Suppressor macrophage treated with lipopolysaccharide for 1 hour (primary cell): ENCODE measurements at places on chromosomes 2 and 18.
A peak's percentile ranks its signal among the peaks of the same experiment; 100 is the strongest.

- no peak for DNase-seq
Measured at GRCh38 chr2:144489315-144489916, 30.5 kb downstream of the ZEB2 start.

- DNase-seq, result no peak
Measured at GRCh38 chr2:46030330-46030729, 266.9 kb upstream of the EPAS1 start.

DNA sequence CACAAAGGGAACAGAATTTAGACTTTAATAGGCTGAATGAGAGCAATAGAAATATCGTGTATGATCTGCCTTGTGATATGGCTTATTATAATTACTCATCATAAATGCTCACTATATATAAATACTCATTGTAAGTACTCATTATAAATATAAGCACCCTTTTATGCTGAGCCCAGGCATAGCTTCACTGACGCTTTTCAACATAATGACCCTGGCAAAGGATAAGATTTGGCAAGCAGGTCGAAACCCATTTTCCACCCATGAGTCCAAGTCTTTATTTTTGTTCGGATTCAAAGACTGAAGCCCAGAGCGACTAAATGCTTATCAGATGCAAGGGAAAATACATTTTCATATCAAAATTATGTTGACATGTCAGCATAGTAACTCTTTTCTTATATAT is 500.4 kb downstream of the SLC4A3 start:
- no peak for DNase-seq

GRCh38 chr2:51465326-51465725 is 433.4 kb upstream of the NRXN1 start:
- DNase-seq, result no peak

DNA sequence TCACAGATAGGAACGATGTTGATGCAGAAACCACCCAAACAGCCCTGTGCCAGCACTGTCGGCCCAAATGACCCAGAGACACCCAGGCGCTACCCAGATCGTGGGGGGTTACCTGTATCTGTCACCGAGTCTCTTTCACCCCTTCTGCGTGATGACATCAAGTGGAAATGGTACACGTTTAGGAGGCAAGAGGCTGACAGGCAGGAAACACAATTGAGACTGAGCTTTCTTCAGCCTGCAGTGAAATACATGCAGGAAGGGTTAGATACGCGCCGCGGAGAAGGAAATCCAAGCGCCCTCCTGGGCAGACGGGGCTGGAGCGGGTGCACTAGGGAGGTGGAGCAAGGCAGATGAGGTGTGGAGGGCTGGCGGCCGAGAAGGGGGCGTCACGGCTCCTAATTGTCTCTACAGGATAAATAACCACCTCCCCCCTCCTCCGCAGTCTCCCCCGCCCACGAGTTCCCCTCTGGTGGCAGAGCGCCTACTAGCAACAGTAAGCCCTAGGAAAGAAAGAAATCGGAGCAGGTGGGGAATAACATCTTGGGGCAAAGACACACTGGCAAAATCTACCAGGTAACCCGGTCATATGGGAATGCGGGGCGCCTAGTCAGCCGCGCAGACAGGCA is at the start of gene RNF152:
Gene RNF152 (minus strand): TSS at position 325 of the 626 bp plus-strand sequence. CDS start 76,544 bp downstream, outside the sequence.
- DNase-seq, result no peak

DNA sequence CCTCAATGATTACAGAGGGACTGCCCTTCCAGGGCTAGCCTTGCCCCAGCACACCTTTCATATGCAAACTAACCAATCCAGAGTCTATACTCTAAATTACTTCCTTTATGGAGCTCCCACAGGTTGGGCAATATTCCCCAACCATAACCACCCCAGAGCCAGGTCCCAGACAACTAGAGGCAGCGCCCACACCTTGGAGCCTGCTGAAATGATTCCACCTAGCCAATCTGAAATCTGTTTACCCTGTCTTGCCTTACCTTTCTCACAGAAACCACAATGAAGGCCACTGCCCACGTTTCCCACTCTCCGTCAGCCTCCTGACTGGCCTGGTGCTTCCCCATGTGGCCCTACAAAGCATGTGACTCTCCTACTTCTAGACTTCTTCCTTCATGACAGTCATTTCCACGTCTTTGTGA is 62.0 kb downstream of the REEP1 start:
- peak; percentile 22 for DNase-seq

GRCh38 chr2:208686665-208687064 is 280.1 kb downstream of the PTH2R start:
- no peak for DNase-seq

DNA sequence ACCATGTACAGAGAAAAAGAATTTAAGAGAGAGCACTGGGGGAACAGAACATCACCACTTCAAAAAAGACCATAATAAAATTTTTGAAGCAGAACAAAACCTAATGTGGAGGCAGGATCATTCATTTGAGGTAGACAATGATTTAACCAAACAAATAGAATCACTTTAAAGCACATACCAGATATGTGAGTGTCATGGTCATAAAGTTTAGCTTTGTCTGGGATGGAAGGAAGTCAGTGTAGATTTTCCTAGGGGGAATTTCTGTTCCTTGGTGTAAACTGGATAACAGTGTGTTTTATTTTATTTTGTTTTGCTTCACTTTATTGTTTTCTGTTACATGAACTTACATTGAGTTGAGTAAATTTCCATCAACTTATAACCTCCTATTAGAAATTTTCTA is 120.8 kb downstream of the CRIM1 start:
- no peak for DNase-seq

DNA sequence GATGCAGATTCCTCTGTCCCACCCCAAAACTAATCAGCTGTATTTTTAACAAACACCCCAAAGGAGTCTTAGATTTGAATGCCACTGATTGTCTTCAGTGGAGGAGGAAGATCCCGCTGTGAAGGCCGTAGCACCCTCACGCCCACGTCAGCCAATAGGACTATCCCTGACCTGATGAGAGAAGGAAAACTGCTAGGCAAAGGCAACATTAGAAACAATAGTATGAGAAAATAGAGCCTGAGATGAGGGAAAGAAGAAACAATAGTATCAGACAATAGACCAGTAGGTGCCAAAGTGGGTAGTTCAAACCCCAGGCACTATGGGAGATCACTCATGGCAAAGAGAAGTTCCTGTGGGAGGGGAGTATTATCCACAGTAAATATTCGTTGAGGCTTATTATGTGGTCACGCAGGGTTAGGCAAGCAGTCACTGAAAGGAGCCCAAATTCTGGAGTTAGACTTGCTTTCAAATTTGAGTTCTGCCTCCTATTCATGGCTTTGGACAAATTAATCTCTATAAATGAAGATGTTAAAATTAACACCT is 2.8 kb downstream of the PCBP1 start:
- DNase-seq, result peak; percentile 43

DNA sequence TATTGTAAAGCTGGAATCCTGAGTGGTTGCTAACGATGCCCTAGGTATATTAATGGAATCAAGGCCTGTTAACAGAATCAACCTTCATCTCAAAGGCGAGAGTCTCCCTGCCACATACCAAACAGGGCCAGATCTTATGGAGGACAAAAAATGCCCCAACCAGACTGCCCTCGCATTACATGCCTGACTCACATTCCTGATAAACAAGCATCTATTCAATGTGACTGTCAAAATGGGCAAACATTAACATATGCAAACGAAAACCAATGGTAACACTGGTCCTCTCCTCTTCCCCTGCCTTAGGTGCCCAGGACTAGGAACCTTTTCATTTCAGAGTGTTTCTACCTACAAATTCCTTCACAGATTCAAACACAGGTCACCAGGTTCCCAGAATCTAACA is 83.4 kb downstream of the COL6A3 start:
- no peak for DNase-seq

- DNase-seq, result no peak
Measured at GRCh38 chr2:216554755-216555154, 56.1 kb downstream of the RPL37A start.

- peak; percentile 39 for DNase-seq
Measured at GRCh38 chr2:101340141-101340551, 31.6 kb upstream of the RNF149 start.

DNA sequence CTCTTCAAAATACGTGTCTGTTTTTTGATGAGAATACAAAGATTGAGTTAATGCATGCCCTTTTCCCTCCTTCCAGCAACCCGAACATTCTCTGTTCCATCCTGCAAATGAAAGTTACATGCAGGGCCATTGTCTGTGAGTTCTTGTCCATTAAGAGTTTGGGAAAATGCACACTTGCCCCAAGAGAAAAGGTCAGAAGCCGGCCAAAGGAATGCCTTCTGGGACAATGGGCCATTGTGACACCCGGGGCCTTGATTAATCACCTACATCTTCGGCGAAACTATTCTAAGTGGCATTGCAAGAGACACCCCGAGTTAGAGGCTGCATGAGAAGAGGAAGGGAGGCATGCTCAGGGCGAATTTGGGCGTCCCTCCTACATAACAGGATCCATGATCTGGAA is 73.7 kb upstream of the COPS8 start:
- DNase-seq, result no peak

DNA sequence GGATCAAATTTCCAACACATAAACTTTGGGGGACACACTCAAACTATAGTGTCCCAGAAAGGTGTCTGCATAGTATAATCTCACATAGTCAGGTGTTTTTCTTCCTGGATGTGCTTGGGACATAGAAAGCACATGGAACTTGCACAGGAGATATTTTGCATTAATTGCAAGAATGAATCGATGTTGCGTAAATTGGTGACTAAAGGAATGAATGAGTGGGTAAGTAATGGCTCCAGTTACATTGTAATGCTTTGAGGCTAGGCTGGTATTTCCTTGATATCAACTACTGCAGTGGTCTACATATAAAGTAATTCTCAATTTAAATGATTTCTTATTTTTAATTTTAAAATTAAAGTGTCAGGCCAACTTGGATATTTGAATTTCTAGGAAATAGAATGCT is 53.4 kb downstream of the SH3RF3 start:
- no peak for DNase-seq

GRCh38 chr2:39782591-39782990 is 3.5 kb upstream of the THUMPD2 start:
- no peak for DNase-seq

- DNase-seq, result no peak
Measured at GRCh38 chr2:98568161-98568956, 40.0 kb downstream of the COA5 start.

GRCh38 chr2:127581516-127582490 is 46.3 kb downstream of the MYO7B start:
- DNase-seq, result no peak

GRCh38 chr2:68374184-68374583 is 9.1 kb downstream of the PLEK start:
- DNase-seq, result no peak

- no peak for DNase-seq
Measured at GRCh38 chr18:78738076-78738690, 241.4 kb upstream of the SALL3 start.

DNA sequence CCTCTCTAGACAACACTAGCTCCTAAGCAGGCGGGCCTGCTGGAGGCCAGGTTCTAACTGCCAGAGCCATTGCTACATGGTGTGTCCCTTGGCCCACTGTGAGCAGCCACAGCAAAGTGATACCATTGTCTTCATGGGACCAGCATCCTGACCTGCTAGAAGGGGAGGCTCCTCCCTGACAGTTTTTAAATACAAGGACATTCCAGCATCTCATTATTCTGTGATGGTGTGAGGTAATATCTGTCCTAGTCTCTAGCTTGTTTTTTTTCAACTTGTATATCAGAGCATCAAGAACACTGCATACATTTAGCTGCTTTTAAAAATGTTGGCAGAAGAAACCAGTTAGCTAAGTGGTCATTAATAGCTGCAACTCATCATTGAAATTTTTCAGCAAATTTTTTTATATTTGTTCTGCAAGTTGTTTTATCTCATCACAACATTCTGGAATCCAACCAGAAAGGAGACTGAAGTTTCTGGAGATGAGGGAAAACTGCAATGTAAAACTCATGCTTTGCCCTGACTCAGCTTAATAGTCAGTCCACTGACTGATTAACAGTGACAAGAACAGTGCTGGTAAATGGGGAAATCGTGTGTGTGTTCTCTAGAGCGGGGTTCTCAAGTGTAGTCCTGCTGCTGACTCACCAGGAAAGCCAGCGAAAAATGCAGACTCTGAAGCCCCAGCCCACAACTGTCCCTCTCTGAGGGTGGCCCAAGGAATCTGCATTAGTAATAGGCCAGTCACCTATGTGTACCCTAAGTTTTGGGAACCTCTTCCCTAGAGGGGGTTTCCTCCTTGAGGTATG is 17.8 kb downstream of the MAPRE3 start:
- DNase-seq, result peak; percentile 71

DNA sequence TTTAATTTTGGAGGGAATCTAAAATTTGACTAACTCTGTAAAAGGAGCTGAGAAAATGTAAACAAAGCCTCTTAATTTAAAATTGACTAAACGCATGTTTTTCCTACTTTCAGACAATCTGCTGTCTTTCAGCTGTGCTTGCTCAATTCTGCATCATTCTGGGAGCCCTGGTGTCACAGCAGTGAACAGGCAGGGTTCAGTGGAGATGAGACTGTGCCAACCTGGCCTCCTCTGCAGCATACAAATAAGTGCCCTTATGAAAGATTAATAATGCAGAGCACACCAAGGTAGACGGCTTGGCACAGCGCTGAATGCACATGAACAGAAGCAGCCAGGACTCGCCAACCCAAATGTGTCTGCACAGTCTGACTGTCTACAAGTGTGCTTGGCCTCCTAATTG is 222.0 kb upstream of the CHAC2 start:
- DNase-seq, result no peak

DNA sequence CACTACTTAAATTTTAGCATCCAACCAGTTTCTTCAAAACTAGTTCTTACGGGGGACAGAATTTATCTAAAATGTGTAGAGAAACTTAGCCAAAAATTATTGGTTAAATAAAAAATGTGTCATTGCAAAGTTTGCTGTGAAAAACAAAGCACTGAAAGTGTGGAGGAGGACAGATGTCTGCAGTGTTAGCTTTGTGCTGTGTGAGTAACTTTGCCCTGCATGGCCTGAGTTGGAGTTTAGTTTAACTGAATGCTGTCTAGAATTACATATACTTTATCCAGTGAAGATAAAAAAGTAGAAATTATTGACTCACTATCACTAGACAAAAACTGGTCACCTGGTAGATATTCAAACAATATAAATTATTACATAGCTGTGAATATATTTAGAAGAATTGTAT is 1225.2 kb upstream of the CELF4 start:
- no peak for DNase-seq

DNA sequence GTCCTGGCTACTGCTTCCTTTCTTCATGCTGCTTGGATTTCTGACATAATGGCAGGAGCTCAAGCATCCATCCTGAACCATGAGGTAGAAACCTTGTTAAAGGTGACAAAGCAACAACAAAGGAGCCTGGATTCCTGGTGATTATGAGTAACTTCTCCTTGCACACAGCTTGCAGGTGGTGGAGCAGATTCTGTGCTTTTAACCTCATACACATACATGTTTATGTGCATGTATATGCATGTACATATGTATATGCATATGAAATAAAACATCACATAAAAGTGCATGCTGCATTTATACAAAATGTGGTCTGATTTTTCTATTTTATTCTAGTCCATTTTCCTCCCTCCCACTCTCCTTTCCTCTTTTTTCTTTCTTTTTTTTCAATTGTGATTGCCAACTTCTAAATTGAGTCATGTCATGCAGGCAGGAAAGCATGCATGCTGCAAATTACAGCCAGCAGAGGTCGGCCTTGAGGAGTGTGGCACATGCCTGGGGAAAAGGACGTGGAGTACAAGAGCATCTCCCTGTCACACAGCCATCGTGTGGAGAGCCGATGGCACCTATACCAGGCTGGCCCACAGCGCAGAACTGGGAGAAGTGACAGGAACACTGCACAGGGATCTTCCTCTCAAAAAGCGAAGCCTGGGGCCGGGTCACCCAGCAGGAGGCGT is 17.9 kb downstream of the LCT start:
- DNase-seq, result peak; percentile 25
